Activated T-helper 1 cell treated with Interleukin-2 at 50 U/mL for 16 hours (primary cell): ENCODE measurements at places on chromosomes 13 and 19.

DNA sequence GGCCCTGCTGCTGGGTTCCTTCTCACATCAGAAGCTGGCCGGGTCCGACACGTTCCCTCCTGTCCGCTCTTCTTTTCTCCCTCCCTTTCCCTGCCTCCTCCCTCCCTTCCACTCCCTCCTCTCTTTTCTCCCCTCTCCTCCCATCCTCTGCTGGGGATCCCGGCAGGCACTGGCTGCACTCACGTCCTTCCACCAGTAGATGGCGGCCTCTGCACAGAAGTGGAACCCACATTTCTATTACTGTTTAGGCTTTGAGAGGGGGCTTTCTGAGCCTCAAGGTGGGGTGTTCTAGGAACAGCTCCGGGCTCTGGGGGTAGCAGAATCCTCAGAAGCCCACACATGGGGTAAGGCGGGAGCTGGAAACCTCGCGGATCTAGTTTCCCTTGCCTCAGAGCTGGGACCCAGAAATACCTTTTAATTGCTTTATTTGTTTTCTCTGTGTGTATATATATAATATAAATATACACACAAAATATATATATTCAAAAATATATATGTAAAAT, 294.2 kb downstream of the ZNF536 start:
- DNase-seq = no peak

DNA sequence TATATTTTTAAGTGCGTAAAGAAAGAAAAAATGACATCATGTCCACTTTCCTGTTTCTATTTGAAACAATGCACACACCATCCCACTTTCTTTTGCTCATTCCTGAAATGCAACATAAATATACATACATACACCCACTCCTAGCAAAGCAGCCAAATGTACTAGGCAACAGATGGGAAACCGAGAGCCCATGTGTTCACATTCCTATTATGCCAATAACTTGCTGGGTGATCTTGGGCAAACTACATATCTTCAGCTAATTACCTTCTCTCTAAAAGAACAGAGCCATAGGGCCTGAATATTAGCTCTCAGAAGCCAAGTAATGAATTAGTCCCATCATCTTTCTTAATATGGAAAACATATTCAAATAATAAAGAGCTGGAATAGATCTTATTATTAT, 610.6 kb upstream of the ATXN8OS start:
- no peak for DNase-seq

DNA sequence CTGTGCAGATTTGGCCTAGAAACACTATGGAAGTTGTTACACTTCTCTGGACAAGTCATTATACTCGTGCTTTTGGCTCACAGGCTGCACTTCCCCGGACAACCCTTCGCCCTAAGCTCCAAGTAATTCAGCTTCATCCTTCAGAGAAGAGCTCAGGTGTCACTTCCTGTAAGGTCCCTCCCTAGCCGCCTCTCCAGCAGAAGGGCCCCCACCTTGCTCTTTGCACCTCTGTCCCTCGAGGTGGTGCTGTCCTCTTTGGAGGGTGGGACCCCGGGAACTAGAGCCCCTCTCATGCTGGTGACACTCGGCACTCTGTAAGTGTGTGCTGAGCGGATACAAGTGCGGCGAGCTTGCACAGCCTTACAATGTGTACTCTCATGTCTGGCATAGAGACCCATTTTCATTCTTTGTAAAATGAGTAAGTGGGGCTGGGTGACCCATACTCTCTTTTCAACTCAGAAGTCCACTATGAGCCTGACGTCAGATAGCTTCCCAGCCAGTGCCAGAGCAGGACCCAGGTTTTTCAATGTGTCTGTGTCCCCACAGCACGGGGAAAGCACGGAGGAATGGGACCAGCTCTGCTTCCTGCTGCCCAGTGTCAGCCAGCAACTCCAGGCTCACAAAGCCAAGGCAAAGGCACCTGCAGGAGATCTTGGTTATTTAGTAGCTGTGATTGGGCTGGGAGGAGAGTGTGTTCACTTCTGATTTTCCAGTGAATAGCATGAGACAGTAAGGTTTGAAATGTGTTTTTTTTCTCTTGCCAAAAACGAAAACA, 26.9 kb downstream of the CHAMP1 start:
- DNase-seq = no peak

DNA sequence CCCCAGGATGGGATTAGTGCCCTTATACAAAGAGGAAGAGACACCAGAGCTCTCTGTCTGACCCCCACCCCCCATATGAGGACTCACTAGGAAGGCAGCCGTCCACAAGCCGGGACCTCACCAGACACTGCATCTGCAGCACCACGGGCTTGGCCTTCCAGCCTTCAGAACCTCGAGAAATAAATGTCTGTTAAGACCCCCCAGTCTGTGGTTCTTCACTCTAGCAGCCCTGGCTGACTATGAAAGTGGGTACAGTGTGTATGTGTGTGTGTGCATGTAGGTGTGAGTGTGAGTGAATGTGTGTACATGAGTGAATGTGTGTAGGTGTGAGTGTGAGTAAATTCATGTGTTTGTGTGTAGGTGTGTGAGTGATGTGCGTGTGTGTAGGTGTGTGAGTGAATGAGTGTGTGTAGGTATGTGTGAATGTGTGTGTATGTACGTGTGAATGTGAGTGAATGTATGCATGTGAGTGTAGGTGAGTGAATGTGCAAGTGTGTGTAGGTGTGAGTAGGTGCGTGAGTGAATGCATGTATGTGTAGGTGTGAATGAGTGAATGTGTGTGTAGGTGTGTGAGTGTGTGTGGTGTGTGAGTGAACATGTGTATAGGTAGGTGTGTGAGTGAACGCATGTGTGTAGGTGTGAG, 201.6 kb upstream of the ZNF536 start:
- no peak for DNase-seq

GRCh38 chr13:49086722-49087121, 111.0 kb downstream of the FNDC3A start:
- DNase-seq = no peak

DNA sequence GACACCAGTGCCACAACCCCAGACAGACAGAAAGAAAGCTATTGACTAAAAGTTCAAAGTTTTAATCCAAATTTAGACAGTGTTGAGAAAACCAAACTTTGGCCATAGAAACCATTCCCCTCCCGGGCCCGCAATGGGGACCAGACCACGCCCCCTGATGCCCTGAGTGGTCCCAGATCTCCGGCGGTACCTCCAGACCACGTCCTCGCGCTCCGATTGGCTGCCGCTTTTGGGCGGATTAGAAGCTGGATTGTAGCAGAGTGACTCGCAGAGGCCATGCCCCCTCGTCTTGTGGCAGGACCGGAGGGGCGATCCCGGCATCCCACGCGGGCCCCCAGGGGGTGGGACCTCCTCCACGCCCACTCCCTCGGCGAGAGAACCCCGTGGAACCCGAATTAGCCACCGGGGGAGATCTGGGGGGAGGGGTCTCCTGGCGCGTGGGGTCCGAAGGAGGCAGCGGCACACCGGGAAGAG, 797 bp upstream of the HSD17B14 start:
- peak; percentile 63 for DNase-seq

DNA sequence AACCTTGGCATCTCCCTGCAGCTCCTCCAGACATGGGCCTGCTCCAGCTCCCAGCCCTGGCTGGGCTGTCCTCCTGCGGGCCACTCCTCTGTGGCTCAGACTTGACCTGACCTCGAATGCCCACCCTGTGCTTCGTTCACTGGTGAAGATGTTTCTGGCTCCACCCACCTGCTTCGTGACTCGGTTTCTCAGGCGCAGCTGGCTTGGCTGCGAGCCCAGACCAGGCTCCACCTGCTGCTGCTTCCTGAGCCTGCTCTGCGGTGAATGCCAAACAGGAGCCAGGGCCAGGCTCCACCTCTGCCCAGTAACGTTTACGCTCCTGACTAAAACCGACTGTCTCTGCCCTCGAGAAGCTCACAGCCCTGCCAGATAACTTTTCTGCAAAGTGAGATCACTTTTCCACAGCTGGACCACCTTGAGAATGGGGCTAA, 8.9 kb upstream of the RSPH6A start:
- DNase-seq = no peak

DNA sequence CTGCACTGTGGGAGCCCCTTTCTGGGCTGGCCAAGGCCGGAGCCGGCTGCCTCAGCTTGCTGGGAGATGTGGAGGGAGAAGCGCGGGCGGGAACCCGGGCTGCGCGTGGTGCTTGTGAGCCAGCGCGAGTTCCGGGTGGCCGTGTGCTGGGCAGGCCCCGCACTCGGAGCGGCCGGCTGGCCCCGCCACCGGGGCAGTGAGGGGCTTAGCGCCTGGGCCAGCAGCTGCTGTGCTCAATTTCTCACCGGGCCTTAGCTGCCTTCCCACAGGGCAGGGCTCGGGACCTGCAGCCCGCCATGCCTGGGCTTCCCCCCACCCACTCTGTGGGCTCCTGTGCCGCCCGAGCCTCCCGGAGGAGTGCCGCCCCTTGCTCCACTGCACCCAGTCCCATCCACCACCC, 669.1 kb downstream of the PCDH9 start:
- DNase-seq = no peak

DNA sequence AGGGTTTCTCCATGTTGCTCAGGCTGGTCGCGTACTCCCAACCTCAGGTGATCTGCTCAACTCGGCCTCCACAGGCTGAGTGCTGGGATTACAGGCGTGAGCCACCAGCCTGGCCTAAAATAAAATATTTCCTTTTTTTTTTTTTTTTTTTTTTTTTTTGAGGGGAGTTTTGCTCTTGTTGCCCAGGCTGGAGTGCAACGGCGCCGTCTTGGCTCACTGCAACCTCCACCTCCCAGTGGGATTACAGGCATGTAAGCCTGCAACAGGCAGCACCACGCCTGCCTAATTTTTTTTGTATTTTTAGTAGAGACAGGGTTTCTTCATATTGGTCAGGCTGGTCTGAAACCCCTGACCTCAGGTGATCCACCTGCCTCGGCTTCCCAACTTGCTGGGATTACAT, 4.9 kb downstream of the ZNF506 start:
- no peak for DNase-seq

DNA sequence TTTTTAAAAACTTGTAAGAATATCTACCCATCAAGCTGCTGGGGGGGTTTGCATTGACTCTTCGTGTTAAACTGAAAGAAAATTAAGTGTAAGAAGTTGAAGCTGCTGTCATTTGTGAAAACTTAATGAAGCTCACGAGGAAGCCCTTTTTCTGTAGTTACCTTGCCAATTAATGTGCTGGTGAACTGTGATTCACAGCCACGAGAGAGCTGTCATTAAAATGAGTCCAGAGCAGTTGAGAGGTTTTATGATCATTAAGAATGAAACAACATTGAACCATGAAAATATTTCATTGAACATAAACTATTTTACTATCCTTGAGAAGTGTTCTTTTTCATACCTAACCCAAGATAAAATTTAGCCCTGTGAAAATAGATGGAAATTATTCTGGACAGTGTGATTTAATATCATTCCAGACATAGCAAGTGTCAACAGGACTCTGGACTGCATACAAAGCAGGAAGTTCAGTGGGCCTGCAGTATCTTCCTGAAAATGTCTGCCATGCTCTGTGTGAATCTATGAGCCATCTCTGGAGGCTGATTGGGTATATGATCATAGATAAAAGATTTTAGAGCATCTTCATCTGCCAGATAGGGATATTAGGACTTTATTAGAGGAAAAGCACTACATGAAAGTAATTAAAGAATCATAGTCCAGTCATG, 53.8 kb downstream of the DPY19L3 start:
- DNase-seq = no peak

DNA sequence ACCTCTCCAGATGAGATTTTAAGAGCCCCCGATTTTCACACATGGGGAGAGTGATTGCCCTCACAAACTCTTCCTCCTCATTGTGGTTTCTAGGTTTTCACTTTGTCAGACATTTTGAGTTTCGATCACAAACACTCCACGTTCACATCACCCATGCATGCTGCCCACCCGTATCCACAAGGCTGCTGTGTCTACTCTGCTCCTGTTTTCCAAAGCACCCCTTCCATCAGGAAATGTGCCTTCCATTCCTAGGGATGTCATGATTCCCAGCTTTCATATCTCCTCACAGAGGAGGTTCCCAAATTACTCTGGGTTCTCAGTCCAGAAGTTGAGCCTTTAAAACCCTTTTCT, 45.8 kb upstream of the CEACAM21 start:
- no peak for DNase-seq

GRCh38 chr19:6226012-6226411, 53.8 kb downstream of the MLLT1 start:
- no peak for DNase-seq

DNA sequence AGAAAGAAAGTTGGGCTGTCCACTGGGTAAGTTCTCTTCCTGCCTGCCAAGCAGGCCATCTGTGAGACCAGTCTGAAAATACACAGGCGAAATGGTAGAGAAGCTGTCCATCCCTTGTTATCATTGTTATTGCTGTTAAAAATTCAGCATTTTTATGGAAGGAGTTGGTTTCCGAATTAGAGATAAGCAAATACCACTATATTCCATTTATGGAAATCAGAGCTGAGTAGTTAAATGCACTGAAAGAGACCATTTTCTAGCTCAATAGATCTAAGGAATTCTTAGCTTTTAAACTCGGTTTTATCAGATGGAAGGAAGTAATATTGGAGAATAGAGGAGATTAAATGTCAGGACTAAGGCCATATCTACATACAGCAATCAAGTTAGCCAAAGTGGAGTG, 40.7 kb downstream of the MZT1 start:
- no peak for DNase-seq

DNA sequence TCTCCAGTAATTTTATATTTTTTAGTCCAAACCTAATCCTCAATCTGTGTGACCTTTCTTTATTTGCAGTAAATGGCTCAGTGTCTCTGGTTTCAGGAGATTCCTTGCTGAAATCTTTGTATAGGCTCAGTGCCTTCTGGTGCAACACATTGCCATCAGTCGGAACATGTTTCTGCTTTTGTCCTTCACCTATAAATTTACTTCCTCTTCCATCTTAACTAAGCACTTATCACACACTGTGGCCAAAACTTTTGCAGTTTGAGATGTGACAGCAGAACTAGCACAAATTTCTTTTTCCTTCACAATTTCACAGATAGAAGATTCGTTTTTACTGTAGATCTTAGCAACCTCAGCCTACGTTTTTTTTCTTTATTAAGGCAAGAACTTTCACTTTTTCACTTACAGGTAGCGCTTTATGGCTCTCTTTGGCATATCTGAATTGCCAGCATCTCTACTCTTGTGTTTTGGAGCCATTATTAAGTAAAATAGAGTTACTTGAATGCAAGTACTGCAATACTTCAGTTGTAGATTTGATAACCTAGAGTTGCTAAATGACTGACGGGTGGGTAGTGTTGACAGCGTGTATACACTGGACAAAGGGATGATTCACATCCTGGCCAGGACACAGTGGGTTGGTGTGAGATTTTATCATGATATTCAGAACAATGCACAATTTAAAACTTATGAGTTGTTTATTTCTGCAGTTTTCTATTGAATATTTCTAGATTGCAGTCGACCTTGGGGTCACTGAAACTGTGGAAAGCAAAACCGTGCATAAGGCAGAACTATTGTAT, 44.3 kb downstream of the NDFIP2 start:
- no peak for DNase-seq

- DNase-seq = no peak
Measured at GRCh38 chr13:110070046-110070445, 236.9 kb downstream of the COL4A1 start.

- no peak for DNase-seq
Measured at GRCh38 chr19:29467824-29468401, 57.9 kb upstream of the VSTM2B start.
